ENCODE measurements at places on chromosomes 7 and 10.

- DNase-seq = no peak
Observed at GRCh38 chr7:31921047-31921446, 149.2 kb downstream of the PDE1C start.

GRCh38 chr7:88020953-88021665 lies 87.1 kb downstream of the ADAM22 start:
- no peak for DNase-seq

- no peak for DNase-seq
Observed at GRCh38 chr10:31704195-31704594, 224.4 kb downstream of the ARHGAP12 start.

GRCh38 chr7:87151002-87151728 lies 1.1 kb upstream of the DMTF1 start:
- DNase-seq = no peak

DNA sequence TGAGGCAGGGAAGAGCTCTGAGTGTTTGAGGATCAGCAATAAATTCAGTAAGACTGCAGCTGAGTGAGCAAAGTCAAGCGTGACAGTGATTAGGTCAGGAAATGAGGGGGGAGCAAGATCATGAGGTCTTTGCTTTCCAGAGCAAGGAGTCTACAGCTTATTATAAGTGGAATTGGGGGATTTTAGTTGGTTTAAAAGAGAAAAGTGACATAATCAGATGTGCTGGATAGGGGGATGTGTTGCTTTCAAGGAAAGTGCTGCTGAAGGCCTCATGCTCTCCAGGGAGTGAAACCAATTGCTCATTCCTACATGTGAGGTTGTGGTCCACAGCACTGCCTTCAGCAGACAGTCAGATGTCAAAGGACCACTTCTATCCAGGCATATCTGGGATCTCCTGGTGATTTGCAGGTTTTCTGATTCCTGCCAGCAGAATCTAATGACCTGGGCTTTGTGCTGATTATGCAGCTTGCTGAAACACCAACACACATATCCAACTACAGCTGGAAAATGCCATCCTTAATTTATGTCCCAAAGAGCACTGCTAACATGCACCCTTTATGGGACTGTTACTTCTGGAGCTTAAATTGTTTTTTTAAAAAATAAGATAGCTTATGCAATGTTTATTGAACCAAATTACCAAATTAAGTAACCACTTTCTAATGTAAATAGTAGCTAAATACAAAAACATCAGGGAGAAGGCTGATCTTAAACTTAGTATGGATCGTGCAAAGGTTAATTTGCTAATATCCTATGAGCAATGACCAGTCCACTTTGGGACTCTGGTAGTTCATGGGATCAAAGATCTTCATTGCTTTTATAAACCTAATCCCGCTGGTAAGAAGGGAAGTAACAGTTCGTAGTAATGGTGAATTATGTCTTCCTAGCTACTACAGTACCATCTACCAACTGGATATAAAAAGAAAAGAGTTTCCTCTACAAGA lies 607.6 kb downstream of the KCNMA1 start:
- no peak for DNase-seq

DNA sequence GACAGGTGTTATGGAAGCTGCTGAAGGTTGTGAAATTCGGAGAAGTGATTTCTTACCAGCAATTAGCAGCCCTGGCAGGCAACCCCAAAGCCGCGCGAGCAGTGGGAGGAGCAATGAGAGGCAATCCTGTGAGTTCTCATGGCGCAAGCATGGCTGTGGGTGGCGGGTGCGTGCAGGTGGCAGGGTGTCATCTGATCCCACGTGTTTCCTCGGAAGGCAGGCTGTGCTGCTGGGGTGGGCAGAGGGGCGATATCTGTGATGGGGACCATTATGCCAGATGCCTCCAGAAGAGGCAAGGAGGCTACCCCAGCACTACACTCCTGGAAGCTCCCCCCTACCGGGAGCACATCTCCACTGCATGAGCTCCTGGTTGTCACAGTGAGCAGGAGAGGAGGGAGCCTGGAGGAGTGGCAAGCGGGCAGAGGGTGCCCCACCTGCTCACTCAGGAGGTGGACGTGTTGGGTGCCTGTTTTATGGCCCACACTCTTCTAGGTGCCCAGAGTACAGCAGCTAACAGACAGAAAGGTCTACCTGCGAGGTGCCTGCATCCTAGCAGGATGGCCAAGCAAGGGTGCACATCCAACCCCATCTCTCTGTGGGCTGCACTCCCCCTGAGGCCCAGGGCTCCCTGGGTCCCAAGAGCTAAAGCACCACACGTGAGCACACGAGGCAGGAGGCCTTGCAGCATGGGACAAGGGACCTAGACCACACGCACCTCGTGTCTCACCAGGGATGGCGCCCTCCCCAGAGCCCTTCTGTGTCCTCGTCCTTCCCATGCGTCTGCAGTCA lies 204.7 kb downstream of the EBF3 start:
- no peak for DNase-seq

GRCh38 chr10:124674768-124675222 lies 69.4 kb downstream of the FAM53B start:
- no peak for DNase-seq
